ENCODE measurements at places on chromosomes 16 and 17.
A peak's percentile ranks its signal among the peaks of the same experiment; 100 is the strongest.

GRCh38 chr17:77011173-77012011 is 129.4 kb upstream of the SEC14L1 start:
- H3K4me1 ChIP-seq, result no peaks in the 10 kb centered on the region
- H3K4me3 ChIP-seq, result no peak overlapping the region
- no peaks in the 10 kb centered on the region for H3K27me3 ChIP-seq

GRCh38 chr16:72876221-72876620 is 171.7 kb downstream of the ZFHX3 start:
- no peak overlapping the region for H3K4me3 ChIP-seq
- peaks cover 2% of the 10 kb centered on the region for H3K4me1 ChIP-seq
- H3K36me3 ChIP-seq, result no peaks in the 10 kb centered on the region
- no peaks in the 10 kb centered on the region for H3K27me3 ChIP-seq
- DNase-seq, result no peak
- H3K27ac ChIP-seq, result no peak overlapping the region

GRCh38 chr17:71727723-71728122 is 393.1 kb upstream of the SOX9 start:
- H3K27ac ChIP-seq, result no peak overlapping the region
- H3K4me1 ChIP-seq, result no peaks in the 10 kb centered on the region
- no peak for DNase-seq
- H3K4me3 ChIP-seq, result no peak overlapping the region

DNA sequence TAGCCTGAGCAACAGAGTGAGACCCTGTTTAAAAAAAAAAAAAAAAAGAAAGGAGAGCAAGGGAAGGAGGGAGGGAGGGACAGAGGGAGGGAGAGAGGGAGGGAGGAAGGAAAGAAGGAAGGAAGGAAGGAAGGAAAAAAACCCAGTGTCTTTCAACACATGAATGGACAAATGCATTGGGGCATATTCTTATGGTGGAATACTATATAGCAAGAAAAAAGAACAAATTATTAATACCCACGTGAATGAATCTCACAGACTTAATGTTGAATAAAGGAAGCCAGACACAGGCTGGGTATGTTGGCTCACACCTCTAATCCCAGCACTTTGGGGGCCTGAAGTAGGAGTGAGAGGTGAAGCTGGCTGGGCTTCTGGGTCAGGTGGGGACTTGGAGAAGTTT is 20.3 kb downstream of the RAPGEFL1 start:
- H3K27ac ChIP-seq, result no peak overlapping the region
- H3K27me3 ChIP-seq, result no peaks in the 10 kb centered on the region
- H3K36me3 ChIP-seq, result no peaks in the 10 kb centered on the region

GRCh38 chr17:41738801-41739112 is 4.3 kb upstream of the HAP1 start:
- peaks cover 4% of the 10 kb centered on the region for H3K4me1 ChIP-seq
- no peaks in the 10 kb centered on the region for H3K27me3 ChIP-seq
- no peak overlapping the region for H3K27ac ChIP-seq
- no peak overlapping the region for H3K4me3 ChIP-seq

DNA sequence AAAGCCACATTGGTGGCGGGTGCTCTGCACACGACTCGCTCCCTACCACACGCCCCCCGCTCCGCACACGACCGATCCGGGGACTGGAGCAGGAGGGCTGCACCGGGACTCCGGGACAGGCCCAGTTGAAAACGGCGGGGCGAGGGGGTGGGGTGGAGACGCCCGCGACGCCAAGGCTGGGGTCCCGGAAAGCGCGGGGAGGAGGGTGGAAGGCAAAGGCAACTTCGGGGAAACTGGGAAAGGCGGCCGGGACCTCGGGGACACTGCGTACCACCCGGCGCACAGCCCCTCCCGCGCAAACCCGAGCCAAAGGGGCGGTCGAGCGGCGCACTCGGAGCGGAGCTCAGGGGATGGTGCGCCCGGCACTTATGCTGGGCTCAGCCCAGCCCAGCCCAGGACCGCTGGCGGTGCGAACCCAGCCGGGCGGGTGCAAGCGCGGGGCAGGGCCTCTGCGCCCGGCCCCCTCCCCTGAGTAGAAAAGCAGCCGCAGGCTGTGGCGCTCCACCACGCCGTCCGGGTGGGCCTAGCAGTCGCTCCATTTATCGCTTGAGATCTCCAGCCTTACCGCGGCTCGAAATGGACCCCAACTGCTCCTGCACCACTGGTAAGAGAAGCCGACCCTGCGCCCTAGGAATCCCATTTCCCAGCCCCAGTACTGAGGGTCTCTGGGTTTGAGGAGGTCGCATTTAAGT is at the start of gene MT1M:
MT1M (plus strand) TSS at position 504 of the 692 bp plus-strand sequence; CDS start at position 577, 73 bp downstream.
- H3K36me3 ChIP-seq, result no peaks in the 10 kb centered on the region
- peak within 1 kb of the TSS; percentile 34 for H3K4me3 ChIP-seq
- H3K4me1 ChIP-seq, result peaks cover 2% of the 10 kb centered on the region
- H3K27me3 ChIP-seq, result no peaks in the 10 kb centered on the region
- DNase-seq, result no peak
